Kidney capillary endothelial cell (primary cell): ENCODE measurements at places on chromosomes 5 and 9.

DNA sequence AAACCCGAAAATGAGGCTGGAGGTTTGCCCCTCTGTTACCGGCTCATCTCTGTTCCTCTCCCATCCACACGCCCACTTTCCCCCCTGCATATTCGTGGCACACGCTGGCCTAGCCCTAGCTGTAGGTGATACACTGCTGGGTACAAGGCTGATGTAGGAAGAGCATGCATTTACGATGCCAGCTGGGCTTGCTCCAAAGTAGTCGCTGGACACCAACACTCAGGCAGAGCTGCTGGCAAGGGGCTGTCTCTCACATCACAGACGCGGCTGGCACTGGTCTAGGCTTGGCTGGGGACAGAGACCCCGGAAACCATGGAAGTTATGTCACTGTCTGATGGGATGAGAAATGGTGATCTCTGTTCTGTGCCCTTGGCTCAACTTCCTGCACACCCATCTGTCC, 9.8 kb upstream of the PHYKPL start:
- no peak for DNase-seq

GRCh38 chr9:3699883-3700282, 174.1 kb upstream of the RFX3 start:
- DNase-seq = no peak

GRCh38 chr5:14481349-14481748, 100.2 kb upstream of the OTULINL start:
- DNase-seq = no peak

- no peak for DNase-seq
Measured at GRCh38 chr9:76297721-76298239, 96.4 kb downstream of the RFK start.

DNA sequence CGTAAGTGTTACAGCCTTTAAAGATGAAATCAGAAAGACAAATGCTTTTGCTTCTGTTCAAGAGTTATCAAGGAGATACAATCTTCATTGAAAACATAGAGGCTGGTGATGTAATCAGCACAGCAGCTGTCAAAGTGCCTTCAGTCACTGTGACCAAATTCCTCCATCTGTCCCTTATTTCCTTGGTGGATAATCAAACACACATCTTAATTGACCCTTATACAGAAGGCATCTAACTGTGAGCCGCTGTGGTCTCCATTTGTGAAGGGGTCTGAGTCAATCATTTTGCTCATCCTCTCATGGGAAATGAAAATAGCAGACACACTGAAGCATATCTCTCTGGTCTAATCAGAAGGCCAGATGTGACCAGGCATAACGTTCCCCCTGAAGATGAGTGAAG, 130.1 kb upstream of the TLR4 start:
- DNase-seq = no peak

GRCh38 chr5:79105868-79106267, 5.7 kb upstream of the BHMT start:
- no peak for DNase-seq

DNA sequence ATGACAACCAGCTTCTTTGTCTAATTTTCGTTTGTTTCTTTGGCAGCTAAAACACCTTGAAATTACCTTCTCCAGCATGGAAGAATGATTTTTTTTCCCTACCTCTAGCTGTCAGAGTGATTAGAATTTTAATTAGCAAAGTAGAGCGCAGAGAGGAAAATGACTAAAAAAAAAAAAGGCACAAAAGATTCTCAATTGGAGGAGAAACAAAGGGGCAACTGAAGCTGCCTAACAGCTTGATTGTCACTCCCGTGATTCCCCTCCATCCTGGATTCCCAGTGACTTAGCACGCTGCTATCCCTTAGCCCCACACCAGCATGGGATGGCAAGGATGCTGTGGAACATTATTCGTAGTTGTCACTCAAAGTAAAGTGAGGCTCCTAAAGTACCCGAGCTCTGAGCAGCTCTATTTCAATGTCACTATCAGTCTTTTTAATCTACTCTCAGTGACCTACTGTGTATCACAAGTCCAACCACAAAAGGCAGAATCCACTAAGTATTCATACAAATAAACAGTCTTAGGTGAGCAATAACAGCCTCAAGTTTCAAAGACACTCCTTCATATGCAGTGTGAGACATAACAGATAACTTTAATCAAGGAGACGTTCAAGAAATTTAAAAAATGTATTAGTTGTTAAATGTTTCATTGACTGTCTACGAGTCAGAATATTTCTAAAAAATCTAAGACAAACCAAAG, 710.0 kb upstream of the GRAMD2B start:
- no peak for DNase-seq

- no peak for DNase-seq
Measured at GRCh38 chr5:109655841-109656240, 33.9 kb upstream of the MAN2A1 start.

GRCh38 chr5:81802020-81802419, 51.1 kb upstream of the SSBP2 start:
- DNase-seq = no peak

- no peak for DNase-seq
Measured at GRCh38 chr5:169721771-169722170, 84.7 kb downstream of the DOCK2 start.

- DNase-seq = no peak
Measured at GRCh38 chr9:13330396-13331004, 51.0 kb upstream of the MPDZ start.

- DNase-seq = no peak
Measured at GRCh38 chr9:37839496-37840461, 39.2 kb downstream of the DCAF10 start.

DNA sequence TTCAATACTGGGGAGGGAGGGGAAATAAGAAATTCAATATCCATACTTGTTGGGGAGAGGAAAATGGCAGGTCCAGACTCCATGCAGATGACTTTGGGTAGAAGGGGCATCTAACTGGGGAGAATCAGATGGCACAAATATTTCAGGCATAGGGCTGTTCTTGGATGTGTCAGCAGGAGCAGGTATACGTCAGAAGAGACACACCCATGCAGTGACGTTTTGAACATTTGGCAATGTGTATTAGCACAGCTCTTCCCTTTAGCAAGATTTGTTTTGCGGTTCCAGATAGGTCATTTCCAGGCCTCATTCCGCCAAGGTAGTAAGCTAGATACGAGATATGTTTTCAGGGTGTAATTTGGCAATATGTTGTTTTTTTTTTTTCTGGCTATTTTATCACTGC, 187.2 kb upstream of the CDH10 start:
- DNase-seq = no peak

DNA sequence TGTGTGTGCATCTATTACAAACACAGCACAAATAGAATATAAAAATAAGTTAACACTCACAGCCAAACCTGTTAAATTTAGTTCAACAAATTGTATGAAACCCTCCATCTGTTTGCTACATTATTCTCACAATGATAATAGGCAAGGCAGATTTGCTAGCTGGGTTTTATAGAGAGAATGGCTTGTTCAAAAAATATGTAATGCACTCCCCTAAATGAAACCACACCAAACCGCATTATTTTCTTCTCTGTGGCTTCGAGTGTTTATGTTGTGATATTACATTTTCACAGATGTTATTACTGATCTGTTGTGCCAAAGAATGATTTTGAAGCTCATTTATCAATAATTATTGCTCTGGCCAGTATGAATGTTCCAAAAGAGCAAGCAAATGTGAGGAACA, 92.9 kb downstream of the SPATA31D1 start:
- no peak for DNase-seq

GRCh38 chr5:122291000-122291901, 20.8 kb upstream of the SNCAIP start:
- no peak for DNase-seq

GRCh38 chr9:34457266-34458012, 931 bp downstream of the FAM219A start:
- peak; percentile 58 for DNase-seq

- DNase-seq = peak; percentile 44
Measured at GRCh38 chr5:73902327-73903051, 276.5 kb downstream of the ARHGEF28 start.

DNA sequence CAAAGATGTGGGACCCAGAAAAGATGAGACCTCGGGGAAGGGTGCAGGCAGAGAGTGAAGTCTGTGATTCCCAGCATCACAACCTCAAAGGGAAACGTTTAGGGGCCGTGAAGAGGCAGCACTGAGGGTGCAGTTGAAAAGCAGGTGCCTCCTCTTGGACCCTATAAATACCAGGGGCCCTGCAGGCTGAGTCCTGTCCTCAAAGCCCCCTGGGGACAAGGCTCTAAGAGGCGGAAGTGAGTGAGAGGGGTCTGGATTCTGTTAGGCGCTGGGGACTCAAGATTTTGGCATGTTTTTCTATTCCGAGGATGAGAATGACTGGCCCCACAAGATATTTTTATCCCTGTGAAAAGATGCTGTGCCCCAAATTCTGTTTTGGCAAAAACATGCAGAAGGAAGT, 107.8 kb downstream of the THBS4 start:
- DNase-seq = no peak

DNA sequence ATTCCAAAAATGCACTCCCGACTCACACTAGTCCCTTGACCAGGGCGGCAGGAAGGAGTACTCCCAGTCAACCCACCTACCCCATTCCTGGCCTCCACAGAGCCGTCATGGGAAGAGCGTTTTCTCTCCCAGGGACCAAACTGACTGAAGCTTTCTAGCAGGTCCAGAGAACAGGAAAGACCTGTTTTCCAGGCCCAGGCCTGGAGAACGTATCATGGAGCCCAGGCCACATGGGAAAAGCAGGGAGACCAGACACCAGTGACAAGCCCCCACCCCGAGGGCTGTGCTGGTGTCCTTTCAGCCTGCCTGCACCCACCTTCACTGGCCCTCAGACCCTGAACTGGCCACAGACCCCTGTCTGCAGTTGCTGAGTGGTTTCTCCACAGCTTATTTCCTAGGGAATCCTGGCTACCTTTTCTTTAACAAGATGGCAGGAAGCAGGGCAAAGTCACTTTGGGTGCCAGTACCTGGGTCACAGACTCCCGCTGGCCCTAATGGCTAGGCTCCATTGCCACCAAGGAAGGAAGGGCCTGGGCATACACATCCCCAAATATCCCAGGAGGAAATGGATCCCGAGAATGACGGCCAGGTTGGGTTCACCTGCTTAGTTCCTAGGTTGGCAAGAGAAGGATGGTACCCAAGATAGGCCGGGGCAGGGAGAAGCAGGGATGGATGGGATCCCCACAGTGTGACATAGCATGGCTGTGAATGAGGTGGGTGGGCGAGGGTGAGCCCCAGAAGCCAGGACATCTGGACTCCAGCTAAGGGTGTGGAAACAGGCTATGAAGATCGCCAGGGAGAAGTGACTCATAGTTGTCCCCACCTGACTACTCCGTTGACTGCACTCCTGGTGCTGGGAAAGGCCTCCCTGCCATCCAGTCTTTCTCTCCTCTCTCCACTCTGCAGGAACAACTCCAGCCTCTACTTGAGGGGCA, 12.2 kb downstream of the CCNI2 start:
- DNase-seq = no peak

DNA sequence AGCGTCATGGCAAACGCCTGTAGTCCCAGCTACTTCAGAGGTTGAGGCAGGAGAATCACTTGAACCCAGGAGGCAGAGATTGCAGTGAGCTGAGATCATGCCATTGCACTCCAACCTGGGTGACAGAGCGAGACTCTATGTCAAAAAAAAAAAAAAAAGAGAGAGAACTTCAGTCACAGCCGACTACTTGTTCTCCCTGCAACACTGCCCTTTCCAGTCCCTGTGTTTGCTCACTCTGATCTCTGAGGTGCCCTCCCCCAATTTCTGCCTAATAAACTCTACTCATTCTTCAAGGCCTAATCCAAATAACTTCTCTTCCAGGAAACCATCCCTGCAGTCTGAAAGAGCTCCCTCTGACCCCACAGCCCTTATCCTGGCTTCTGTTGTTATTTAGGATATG, 28.1 kb downstream of the GFRA3 start:
- DNase-seq = no peak

DNA sequence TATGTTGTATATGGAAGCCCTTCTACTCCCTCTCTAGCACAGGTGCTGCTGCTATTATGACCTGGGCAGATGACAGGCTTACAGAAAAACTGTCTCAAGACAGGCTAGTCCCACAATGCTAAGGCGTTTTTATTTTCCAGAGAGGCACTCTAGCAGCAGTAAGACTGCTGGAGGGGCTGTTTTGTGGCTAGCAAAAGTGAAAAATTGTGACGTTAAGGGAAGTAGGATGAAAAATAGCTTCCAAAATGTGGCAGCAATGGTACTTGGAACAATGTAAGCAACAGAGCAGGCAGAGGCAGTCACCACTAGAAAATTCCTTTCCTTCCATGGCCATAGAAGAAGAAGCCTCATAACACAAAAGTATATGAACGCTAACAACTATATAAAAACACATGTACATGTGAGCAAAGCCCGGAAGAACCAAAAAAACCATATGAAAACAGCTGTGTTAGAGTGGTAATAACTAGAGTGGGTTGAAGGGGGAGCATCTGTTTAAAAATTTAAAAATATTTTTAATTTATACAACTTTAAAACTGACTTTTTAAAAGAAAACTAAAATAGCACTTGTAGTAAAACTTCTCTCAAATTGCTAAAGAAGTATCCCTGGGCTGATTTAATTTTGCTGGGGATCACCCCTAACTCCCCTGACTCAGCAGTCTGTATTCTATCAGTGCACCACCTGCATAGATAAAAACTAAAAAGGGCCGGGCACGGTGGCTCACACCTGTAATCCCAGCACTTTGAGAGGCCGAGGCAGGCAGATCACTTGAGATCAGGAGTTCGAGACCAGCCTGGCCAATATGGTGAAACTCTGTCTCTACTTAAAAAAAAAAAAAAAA, 30.6 kb downstream of the CLINT1 start:
- DNase-seq = no peak

GRCh38 chr5:126066836-126067235, 356.4 kb upstream of the GRAMD2B start:
- no peak for DNase-seq

DNA sequence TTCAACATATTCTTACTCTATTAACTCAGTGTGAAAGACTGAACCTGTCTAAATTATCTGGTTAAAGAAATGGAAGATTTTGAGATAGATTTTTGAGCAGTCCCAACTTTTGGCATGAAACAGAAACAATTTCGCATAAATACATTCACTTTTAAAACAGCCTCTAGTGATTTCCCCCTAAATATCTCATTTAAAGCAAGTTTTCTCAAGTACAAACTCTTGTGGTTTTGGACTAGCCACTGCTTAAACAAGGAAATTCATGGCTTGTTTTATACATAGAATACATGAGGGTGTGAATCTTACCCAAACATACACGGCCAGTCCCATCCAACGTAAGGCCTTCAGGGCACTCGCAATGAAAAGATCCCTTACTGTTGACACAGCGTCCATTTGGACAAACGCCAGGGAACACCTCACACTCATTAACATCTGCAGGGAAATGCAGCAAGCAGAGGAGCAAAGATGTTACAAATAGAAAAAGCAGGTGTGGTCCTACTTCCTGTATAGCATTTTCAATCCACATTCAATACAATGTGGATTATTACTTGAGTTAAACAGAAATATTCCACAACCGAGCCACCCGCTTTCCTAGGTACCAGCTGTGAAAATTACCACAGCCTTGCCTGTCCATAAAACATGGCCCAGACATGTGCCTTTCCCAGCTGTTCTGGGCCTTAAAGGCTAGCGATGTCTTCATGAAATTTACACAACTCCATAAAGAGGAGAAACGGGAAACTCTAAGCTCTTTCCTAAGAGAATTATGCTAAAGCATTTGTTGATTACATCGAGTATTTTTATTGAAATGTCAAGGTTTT, 188.8 kb downstream of the FBN2 start:
- DNase-seq = no peak

- no peak for DNase-seq
Measured at GRCh38 chr5:83069096-83069799, 7.9 kb downstream of the TMEM167A start.
